ENCODE measurements at places on chromosomes 6 and 20. TPM values are rescaled to one million over a fixed set of nuclear protein-coding genes. Genes with fewer than 3 reads are reported as not detected.
A peak's percentile ranks its signal among the peaks of the same experiment; 100 is the strongest.

Gene FANCE
- total RNA-seq = 3.6 TPM

Gene RBPJL
- not detected for total RNA-seq

Gene CENPW
- 0.83 TPM for total RNA-seq

Gene OLIG3
- total RNA-seq = not detected

Gene SRMS
- not detected for total RNA-seq

Gene TBXT
- not detected for total RNA-seq

Gene FGD2
- 13.9 TPM for total RNA-seq

Gene SEMG1
- total RNA-seq = not detected

Gene ATP5F1E
- 36.9 TPM for total RNA-seq

Gene ANKRD6
- 11.3 TPM for total RNA-seq

- no peaks in the 10 kb centered on the region for H3K27me3 ChIP-seq
- DNase-seq = no peak
- no peaks in the 10 kb centered on the region for H3K4me1 ChIP-seq
- H3K4me3 ChIP-seq = no peak overlapping the region
Measured at GRCh38 chr6:118768904-118769325, 117.5 kb upstream of the CEP85L start.

- no peaks in the 10 kb centered on the region for H3K4me1 ChIP-seq
- no peak overlapping the region for H3K4me3 ChIP-seq
- H3K27me3 ChIP-seq = no peaks in the 10 kb centered on the region
- no peaks in the 10 kb centered on the region for H3K36me3 ChIP-seq
- no peak overlapping the region for H3K27ac ChIP-seq
Measured at GRCh38 chr20:43284486-43284885, 94.8 kb upstream of the PTPRT start.

- H3K27me3 ChIP-seq = no peaks in the 10 kb centered on the region
- no peaks in the 10 kb centered on the region for H3K4me1 ChIP-seq
- no peaks in the 10 kb centered on the region for H3K36me3 ChIP-seq
- H3K4me3 ChIP-seq = no peak overlapping the region
- H3K27ac ChIP-seq = no peak overlapping the region
Measured at GRCh38 chr20:60751826-60752225, 500.2 kb upstream of the CDH4 start.

- H3K4me1 ChIP-seq = peaks cover 22% of the 10 kb centered on the region
- no peak overlapping the region for H3K4me3 ChIP-seq
- H3K27me3 ChIP-seq = no peaks in the 10 kb centered on the region
- H3K36me3 ChIP-seq = no peaks in the 10 kb centered on the region
Measured at GRCh38 chr6:89308525-89309395, 6.3 kb downstream of the GABRR2 start.

GRCh38 chr6:151493804-151494234, at the start of gene CCDC170:
CCDC170 (plus strand) TSS chr6:151494017; CDS start chr6:151494129, 112 bp downstream.
- peak within 1 kb of the TSS; percentile 72 for H3K4me3 ChIP-seq
- no peak for DNase-seq
- H3K36me3 ChIP-seq = no peaks in the 10 kb centered on the region
- no peaks in the 10 kb centered on the region for H3K27me3 ChIP-seq
- peak within 1 kb of the TSS; percentile 12 for H3K27ac ChIP-seq

DNA sequence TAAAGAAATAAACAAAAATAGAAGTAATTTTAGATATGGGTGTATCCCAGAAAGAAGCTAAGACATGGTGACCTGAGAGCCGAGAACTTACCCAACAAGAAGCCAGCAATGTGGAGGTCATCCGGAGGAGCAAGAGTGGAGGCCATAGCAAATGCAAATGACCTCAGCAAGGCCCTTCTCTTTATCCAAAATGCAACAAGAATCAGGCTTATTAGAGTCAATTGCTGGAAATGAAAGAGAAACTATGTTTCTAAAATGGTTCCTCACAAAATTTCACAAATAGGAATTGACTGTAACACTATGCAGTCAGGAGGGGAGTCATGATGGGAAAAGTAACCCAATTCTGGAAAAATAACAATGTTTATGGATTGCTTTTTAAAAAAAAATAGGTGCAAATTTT, 90.4 kb downstream of the TNFAIP3 start:
- no peak overlapping the region for H3K27ac ChIP-seq
- H3K4me3 ChIP-seq = no peak overlapping the region
- H3K4me1 ChIP-seq = no peaks in the 10 kb centered on the region
- H3K36me3 ChIP-seq = no peaks in the 10 kb centered on the region

- H3K27me3 ChIP-seq = no peaks in the 10 kb centered on the region
- H3K4me1 ChIP-seq = no peaks in the 10 kb centered on the region
- no peak overlapping the region for H3K4me3 ChIP-seq
- DNase-seq = no peak
- no peaks in the 10 kb centered on the region for H3K36me3 ChIP-seq
Measured at GRCh38 chr6:111061508-111061907, 25.8 kb upstream of the SLC16A10 start.

GRCh38 chr6:11232770-11233626, 530 bp upstream of the NEDD9 start:
- DNase-seq = no peak
- no peaks in the 10 kb centered on the region for H3K27me3 ChIP-seq
- peak overlapping the region; percentile 73 for H3K4me3 ChIP-seq
- no peaks in the 10 kb centered on the region for H3K4me1 ChIP-seq
- peak overlapping the region; percentile 85 for H3K27ac ChIP-seq

- H3K4me3 ChIP-seq = no peak overlapping the region
- no peak overlapping the region for H3K27ac ChIP-seq
- no peaks in the 10 kb centered on the region for H3K4me1 ChIP-seq
- peaks cover 37% of the 10 kb centered on the region for H3K36me3 ChIP-seq
- no peaks in the 10 kb centered on the region for H3K27me3 ChIP-seq
Measured at GRCh38 chr6:149779644-149779963, 30.1 kb downstream of the PCMT1 start.

DNA sequence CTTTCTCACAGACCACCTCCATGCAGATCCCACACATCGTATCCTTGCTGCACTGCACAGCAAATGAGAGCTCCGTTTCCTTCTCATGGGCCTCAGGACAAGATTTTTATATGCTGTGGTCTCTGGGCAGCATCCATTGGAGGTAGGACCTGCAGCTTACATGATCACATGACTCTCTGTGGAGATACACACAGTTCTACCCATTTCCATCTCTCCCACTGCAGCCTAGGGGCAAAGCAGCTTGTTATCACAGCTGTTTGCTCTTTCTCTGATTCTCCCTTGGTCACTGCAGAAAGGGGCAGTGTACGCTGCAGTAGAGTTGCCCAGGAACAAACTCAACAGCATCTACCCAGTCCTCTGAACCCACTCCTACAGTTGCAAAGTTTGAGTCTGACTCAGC, 48.9 kb downstream of the ZNF334 start:
- peaks cover 3% of the 10 kb centered on the region for H3K27me3 ChIP-seq
- no peak for DNase-seq
- H3K4me3 ChIP-seq = no peak overlapping the region
- peaks cover under 1% of the 10 kb centered on the region for H3K4me1 ChIP-seq

GRCh38 chr20:3697588-3698305, 14.7 kb downstream of the SIGLEC1 start:
- DNase-seq = no peak
- no peak overlapping the region for H3K27ac ChIP-seq
- no peaks in the 10 kb centered on the region for H3K27me3 ChIP-seq

DNA sequence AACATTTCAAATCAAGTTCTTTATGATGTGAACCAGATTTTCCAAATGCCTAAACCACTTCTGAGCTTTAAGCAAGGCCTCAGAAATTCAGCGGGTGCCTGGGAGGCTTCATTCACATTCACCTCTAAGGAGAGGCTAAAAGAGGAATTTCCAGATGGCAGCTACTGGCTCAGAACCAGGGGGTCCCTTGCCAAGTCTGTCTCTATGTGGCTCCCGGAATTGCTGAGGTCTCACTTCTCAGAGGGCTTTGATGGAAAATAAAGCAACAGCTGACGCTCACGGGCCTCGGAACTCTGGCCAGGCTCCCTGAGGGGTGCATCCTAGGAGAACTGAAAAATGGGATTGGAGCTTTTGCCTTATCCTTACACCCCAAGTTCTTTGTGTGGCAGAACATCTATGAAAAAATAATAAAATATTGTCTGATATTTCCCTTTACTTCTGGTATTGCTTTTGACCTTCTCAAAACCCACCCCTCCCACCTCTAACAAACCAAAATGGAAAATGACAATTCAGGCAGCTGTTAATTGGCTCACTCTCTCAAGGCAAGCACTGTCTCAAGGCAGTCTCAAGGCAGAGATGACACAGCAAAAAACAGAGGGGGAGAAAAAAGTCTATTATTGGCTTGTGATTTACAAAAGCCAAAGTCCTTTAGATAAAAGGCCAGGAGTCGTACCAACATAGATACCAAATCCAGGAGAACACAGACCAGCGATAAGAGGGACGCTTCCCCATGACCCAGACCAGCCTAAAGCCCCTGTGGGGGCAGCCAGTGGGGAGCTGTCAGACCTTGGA, 21.8 kb upstream of the LRRN4 start:
- DNase-seq = no peak
- H3K4me1 ChIP-seq = peaks cover 12% of the 10 kb centered on the region
- no peaks in the 10 kb centered on the region for H3K36me3 ChIP-seq
- H3K27me3 ChIP-seq = no peaks in the 10 kb centered on the region
- H3K4me3 ChIP-seq = no peak overlapping the region

DNA sequence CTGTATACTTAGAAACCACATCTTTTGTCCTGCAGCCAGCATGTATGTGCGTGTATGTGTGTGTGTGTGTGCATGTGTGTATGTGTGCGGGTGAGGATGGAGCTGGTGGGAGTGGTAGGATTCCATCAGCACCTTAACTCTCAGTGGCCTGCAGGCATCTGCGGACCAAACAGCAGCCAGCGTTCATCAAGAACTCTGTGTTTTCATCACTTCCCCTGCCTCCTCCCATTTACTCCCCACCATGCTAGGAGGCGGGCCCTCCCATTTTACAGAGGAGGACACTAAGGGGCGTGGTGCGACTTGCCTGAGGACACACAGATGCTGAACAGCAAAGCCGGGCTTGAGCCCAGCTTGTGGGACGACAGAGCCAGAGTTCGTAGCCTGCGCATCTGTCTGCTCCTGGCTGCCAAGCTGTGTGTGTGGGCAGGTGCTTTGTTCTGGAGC, 8.9 kb downstream of the VSTM2L start:
- DNase-seq = no peak
- H3K36me3 ChIP-seq = no peaks in the 10 kb centered on the region
- H3K4me3 ChIP-seq = no peak overlapping the region

DNA sequence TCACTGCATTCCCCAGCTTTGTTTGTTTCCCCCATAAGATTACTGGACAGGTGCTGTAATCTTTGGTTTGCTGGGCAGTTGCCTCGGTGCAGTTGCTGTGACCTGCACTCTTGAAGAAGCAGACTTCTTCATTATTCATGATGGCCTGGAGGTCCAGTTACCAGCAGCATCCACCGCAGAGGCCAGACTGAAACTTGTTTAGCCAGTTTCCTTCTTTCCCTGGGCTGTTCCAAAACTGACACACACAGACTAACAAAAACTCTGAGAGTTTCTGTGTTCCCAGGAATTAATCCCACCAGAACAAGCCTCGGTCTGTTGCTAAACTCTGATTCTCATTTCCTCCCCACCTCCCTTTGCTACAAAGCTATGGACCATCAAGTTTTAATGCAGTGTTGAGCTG, 144.1 kb downstream of the QRSL1 start:
- no peaks in the 10 kb centered on the region for H3K27me3 ChIP-seq
- no peaks in the 10 kb centered on the region for H3K36me3 ChIP-seq
- H3K4me1 ChIP-seq = no peaks in the 10 kb centered on the region
- no peak overlapping the region for H3K4me3 ChIP-seq
- DNase-seq = no peak
- H3K27ac ChIP-seq = no peak overlapping the region

GRCh38 chr6:151478670-151479069, 15.1 kb upstream of the CCDC170 start:
- H3K4me1 ChIP-seq = peaks cover 8% of the 10 kb centered on the region
- H3K27ac ChIP-seq = no peak overlapping the region
- no peak overlapping the region for H3K4me3 ChIP-seq
- no peaks in the 10 kb centered on the region for H3K27me3 ChIP-seq
- H3K36me3 ChIP-seq = no peaks in the 10 kb centered on the region
- no peak for DNase-seq

DNA sequence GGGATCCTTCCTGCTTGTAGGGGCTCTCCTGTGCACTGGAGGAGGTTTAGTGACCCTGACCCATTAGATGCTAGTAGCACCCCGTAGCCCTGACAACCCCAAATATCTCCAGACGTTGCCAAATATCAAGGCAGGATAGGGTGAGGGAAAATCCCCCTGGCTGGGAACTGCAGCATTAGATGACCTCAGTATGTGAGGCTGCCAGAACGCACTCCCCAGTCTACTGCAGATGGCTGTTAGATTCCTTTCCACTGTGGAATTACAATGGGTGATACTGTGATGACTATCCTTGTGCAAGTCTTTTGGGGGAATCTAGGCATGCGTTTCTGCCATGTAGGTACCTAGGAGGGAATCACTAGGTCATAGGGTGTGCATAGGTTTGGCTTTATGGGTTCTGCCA, 226.3 kb upstream of the KCNG1 start:
- no peak overlapping the region for H3K27ac ChIP-seq
- H3K4me1 ChIP-seq = no peaks in the 10 kb centered on the region
- no peaks in the 10 kb centered on the region for H3K36me3 ChIP-seq
- no peaks in the 10 kb centered on the region for H3K27me3 ChIP-seq
- H3K4me3 ChIP-seq = no peak overlapping the region
- DNase-seq = no peak

DNA sequence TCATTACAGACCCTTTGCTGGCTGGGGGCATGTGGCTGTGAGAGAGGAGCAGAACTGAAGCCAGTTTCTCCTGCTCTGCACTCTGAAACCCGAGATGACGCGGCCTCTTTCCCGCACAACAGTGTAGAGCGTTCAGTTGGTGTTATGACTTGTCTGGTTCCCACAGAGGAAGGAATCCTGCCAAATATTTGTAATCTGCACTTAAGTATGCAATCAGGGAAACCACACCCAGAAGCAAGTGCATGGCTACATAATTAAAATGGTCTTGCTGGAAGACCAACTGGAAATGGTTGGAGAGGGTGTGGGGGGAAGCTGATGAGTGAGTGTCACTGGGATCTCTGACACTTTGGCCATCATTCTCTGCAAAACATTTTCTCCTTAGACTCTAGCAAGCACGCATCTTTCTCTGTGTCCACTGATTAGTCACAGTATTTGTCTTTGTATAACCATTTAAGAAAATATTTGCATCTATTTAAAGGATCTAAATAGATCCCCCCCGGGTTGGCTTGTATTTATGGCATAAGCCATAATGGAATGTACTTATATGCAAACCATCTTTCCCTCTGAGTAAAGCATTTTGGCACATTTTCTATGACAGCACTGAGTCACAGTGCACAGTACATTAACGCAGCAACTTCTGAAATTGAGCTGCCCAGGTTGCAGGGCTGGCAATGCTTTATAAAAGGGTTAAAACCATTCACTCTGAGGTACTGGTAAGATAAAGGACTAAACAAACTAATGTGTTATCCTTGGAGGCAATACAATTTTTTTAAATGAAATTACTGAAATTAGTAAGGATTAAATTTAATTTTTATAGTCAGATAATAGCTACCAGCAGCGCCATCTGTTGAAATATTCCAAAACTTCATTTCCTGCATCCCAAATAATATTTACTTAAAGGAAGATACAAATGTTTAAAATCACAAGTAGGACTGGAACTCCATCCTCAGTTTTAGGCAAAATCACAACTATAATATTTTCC, 76.7 kb downstream of the FOXC1 start:
- no peak for DNase-seq
- peaks cover 7% of the 10 kb centered on the region for H3K4me1 ChIP-seq
- H3K27ac ChIP-seq = no peak overlapping the region
- no peak overlapping the region for H3K4me3 ChIP-seq
- no peaks in the 10 kb centered on the region for H3K36me3 ChIP-seq

- DNase-seq = no peak
- H3K27me3 ChIP-seq = no peaks in the 10 kb centered on the region
Measured at GRCh38 chr20:61440548-61441055, 188.5 kb downstream of the CDH4 start.
